ENCODE measurements at places on chromosomes 2 and 18. TPM values are rescaled to one million over a fixed set of nuclear protein-coding genes. Genes with fewer than 3 reads are reported as not detected.
A peak's percentile ranks its signal among the peaks of the same experiment; 100 is the strongest.

DNA sequence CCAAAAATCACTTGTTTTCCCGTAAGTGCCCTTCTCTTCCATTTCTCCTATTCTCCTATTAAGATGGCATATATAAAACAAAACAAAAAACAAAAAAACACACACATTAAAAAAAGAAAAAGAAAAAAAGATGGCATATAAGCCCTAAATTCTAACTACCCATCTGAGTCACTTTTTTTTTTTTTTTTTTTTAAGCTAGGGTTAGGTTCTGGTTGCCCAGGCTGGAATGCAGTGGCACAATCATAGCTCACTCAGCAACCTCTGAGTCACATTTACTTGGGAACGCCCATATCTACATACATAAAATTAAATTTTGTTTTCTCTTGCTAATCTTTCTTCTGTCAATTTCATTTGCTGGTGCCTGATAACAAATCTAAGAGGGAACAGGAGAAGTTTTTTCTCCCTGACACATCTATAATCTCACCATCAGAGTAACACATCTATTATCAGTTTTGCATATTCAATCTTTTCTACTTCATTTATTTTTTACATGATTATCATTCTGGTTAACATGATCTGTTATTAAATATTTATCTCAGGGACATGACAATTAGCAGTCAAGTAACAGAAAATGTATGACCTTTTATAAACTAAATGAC, 52.1 kb downstream of the EEF1B2 start:
- peak; percentile 75 for DNase-seq

GRCh38 chr2:119853777-119854399, 94.2 kb downstream of the PTPN4 start:
- DNase-seq = no peak

- DNase-seq = peak; percentile 25
Measured at GRCh38 chr2:84880645-84881521, at the start of gene TRABD2A. TSS of gene TRABD2A (minus strand) at chr2:84881084. CDS start at chr2:84881039, 45 bp downstream.

- no peak for DNase-seq
Measured at GRCh38 chr18:79526468-79527460, 131.0 kb downstream of the NFATC1 start.

DNA sequence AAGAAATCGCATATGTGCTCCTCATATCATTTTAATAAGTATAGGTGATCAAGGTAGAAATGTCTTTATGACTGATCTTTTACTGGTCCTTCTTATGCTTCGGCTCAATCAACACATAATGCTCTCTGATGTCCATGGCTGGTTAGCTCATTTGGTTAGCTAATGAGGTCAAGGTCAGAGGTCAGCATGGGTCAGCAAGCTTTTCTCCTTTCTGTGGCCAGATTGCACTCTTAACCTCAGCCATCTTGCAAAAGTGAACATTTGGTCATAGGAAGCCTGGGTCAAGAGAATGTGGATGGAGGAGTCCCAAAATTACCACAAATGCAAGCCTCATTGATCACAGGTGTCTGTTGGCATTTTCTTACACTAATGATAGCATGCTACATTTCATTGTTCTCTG, 35.4 kb upstream of the DARS1 start:
- no peak for DNase-seq

DNA sequence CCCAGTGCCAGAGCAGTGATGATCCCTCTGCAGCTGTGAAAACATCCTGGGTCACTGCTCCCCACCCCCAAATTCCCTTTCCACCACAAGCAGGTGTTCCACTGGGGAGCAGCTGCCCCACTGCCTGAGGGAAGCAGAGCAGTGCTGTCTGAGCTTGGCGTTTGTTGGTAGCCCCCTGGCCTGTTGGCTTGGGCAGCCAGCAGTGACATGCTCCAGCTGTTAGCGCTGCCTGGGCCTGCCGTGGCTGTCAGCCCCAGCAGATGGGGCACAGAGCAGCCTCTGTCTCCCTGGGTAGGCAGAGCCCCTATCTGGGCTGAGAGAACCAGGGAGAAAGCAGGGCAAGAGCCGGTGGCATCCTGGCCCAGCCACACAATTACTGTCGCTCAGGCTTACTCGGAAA, 247.7 kb downstream of the GLI2 start:
- no peak for DNase-seq

DNA sequence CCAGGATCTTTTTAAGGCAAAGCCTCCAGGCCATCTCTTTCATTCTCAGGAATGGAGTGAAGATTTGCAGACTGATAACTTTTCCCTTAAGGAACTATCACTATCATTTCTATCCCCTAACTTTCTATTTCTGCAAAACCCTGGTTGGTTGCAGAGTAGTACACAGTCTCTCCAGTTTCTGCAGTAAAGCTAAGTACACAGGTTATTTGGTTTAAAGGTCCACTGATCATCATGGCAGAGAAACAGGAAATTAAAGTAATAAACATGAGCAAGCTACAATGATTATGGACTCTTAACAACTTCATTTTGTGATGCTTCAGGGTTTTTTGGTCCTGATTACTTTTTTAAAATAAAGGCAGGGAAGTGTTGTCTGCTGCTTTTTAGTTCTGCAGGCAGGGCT, 890.0 kb upstream of the DDX18 start:
- no peak for DNase-seq

- no peak for DNase-seq
Measured at GRCh38 chr2:98702858-98703620, 27.9 kb downstream of the MGAT4A start.

GRCh38 chr2:191959209-191959608, 112.3 kb upstream of the CAVIN2 start:
- no peak for DNase-seq

GRCh38 chr18:55224086-55224625, 264.9 kb upstream of the CCDC68 start:
- DNase-seq = no peak

DNA sequence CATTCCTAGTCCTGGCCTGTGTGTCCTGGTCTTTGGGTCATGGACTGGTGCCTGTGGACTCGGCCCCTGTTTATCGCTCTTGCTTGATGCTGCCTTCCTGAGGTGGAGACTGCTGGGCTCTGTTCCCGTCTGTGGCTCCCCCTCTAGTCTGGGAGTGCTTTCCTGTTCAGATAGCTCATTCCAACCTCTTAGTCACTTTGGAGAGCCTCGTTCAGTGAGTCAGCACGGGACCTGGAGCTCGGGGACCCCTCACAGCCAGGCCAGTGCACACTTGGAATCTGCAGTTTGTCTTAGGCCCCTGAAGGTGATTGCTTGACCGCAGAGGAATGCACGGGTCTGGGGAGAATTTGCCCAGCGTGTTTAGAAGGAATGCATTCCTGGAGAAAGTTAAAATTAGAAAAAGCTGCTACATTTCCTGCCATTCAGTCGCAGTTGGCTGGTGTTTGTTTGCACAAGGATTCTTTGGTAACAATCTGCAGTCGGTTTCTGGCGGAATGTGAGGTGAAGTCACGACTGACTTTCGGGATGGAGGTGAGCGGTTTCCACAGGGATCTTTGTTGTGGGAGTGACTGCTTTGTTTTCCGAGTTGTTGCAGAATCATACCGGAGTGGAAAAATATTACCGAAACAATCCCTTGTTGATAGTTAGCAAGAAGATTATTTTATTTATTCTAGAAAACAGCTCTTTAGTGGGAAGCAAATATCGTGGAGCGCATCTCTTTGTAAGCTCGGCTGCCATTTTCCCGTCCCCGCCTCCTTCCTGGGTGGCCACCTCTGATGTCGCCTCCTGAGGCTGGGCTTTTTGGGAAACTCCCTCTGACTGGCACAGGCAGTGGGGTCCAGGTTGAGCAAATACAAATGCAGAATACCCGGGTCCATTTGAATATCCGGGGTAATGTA, 29.6 kb downstream of the SH3BP4 start:
- DNase-seq = peak; percentile 99

DNA sequence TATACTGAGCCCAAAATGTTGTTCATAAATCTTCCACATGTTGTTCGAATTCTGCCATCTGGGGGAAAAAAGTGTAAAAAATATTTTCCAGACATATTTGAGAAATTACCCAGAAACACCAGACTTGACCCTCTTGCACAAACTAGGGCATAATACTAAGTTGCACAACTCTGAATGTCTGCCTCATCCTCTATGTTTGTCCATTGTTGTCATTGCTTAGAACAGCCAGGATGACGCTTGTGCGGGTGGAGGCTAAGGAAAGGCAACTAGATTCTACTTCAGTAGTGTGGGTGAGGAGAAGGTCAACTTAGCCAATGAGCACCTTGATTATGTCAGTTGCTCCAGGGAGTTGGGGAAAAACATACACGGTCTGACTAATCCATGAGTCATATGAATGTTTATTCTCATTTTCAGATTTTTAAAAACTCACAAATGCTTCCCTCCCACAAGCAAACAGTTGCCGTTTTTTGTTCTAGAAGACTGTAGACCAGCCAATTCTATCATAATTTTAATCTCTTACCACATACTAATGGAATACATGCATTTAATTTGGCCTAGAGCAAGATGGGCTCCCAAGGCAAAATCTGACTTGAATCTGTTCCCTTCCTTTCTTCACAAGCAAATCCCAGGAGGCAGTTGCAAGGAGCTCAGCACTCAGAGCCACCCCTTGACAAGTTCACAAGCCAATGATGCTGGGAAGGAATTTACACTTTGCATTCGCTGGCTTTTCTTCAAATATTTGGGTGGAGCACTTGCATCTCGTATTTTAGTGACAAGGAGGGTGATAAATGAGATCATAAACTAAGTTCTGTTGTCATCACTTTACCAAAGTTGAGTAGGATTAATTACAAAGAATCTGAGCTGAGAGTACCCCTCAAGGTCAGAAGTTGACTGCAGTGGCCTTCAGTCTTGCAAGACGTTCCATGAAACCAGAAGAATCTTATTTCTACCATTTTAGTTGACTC, 163.2 kb upstream of the TWIST2 start:
- DNase-seq = peak; percentile 86

DNA sequence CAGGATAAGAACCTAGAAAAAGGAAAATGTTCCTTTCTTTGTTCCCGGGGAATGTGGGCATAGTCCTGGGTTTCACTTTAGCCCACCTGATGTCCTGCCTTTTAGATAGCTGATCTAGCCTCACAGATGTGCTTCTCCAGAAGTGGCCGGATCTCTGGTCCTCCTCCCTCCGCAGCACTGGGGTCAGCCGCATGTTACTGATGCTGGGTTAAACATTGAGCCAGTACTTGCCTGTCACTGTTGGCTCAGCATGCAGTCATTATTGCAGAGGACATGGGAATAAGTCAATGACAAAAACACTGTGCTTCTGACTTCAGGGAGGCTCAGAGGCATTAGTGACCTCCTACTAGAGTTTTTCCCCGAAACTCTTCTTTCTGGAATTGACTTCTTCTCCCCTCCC, 27.6 kb downstream of the NCK2 start:
- no peak for DNase-seq

DNA sequence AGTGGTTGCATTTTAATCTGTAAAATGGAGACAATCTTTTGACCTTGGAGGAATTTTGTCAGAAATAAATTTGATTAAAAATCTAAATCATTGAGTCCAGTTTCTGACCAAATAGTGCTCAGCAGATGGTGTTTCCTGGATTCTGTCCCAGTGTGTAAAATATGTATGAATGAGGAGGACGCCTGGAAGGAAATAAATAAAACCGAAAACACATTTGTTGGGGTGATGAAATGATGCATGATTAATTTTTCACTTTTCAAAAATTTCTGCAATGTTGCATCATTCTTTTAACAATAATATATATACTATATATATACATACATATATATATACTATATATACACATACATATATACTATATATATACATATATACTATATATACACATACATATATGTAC, 261.1 kb upstream of the TRIB2 start:
- no peak for DNase-seq

DNA sequence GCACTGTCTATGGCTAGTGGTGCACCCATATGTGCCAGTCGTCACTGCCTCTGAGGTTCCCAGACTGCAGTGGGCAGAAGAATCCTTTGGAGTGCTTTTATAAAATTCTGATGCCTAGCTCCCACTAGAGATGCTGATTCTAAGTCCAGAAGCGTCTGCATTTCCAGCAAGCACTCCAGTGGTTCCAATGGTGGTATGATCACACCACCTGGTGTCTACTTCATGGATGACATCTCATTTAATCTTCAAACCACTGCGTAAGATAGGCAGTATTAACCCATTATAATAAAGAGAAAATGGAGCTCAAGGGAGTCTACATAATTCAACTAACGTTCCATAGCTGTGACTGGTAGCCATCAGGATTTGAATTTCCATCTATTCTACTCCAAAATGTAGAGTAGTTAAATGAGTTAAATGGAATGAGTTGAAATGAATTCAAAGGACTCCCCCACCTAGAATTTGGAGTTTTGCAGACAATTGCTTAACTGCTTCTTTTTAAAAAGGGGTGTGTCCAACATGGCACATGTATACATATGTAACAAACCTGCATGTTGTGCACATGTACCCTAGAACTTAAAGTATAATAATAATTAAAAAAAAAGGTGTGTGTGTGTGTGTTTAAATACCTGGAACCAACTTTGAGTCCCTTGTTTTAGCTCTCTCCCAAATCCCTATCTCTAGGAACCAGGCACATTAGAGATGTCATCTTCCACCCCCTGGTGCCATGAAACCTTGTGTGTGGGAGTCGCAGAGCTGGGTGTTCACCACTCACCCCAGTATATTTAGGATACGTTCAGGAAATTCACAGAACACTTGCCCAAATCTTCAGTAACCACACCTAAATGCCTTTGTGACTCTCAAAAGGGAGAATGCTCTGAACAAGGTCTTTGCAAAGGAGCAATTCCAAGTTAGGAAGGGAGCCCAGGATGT, 14.1 kb downstream of the LAMA3 start:
- DNase-seq = peak; percentile 72

The WIPF1 gene
- total RNA-seq = 10.3 TPM

The WNT6 gene
- total RNA-seq = not detected

The UGT1A4 gene
- not detected for total RNA-seq

Measured in HT1080 (cell line).